NCI-H510A treated with DMSO at 0.1 percent for 48 hours (cell line): ENCODE measurements at places on chromosomes 7 and 10.

DNA sequence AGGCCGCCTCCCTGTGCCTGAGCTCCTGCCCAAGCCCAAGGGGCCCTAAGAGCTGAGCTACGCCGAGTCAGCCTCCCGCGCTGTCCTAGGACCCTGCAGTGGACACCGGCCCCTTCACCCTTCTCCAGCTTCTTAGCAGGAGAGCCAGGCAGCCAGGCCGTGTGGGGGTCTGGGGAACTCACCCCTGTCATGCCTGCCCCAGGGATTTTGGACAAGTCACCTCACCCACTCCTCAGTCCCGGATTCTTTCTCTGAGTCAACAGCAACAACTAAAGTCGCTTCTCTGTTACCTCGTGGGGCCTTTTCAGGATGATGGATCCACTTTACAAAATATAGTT lies 79.3 kb downstream of the MKI67 start:
- no peak for DNase-seq

DNA sequence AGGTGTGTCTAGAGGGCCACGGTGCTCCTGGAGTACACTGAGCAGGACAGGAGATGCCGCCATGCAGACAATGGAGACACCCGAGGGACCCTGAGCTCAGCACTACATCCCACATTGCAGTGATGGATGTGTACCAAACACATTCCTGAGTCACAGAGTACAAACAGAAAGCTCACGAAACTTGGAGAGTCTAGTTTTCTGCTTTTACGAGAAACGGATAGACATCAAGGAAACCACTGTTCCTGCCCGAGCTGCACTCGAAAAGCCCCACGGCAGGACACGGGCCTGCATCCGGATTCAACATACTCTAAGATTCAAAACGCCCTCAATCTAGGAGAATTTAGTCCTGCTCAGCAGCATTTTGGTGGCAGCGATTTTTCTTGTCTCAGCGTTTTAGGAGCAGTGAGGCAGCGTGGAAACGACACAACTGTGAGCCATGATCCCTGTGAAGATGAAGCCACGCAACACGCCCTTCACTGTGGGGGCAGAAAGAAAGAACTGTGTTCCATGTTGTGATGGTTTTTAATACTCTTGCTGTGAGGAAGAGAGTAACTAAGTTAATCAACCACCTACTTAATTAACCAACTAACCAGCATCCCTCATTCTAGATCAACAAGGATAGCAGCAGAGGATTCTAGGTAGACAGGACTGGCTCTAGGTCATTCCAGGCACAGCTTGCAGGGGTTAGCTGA lies 3.2 kb downstream of the TNS3 start:
- no peak for DNase-seq

DNA sequence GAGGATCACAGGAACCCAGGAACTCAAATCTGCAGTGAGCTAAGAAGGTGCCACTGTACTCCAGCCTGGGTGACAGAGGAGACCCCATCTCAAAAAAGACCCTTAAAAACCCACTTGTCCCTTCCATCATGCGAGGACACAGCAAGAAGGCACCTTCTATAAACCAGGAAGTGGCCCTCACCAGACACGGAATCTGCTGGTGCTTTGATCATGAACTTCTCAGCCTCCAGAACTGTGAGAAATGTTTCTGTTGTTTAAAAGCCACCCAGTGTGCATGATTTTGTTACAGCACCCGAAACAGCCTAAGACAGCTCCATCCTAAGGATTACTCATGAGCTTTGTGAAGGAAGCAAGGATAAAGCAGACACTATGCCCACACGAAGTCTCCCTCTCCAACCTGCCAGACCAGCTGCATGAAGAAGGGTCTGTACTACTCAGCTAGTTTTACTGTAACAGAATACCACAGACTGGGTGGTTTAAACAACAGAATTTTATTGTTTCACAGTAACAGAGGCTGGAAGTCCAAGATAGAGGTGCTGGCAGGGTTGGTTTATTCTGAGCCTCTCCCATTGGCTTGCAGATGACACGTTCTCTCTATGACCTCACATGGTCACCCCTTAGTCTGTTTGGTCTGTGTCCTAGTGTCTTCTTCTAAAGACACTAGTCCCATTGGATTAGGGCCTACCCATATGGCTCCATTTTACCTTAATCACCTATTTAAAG lies 13.7 kb downstream of the VIM start:
- DNase-seq: no peak

GRCh38 chr10:93436591-93437085 lies 45.5 kb downstream of the MYOF start:
- no peak for DNase-seq

GRCh38 chr10:62813981-62814380 lies 2.2 kb downstream of the EGR2 start:
- DNase-seq: no peak

GRCh38 chr7:51577390-51577789 lies 260.8 kb upstream of the COBL start:
- DNase-seq: no peak

GRCh38 chr7:71871446-71871845 lies 540.7 kb downstream of the CALN1 start:
- no peak for DNase-seq
